ENCODE measurements at places on chromosomes 5 and 9.

- DNase-seq = peak; percentile 48
These were observed 224.6 kb downstream of the PLK2 start for GRCh38 chr5:58235299-58235698.

DNA sequence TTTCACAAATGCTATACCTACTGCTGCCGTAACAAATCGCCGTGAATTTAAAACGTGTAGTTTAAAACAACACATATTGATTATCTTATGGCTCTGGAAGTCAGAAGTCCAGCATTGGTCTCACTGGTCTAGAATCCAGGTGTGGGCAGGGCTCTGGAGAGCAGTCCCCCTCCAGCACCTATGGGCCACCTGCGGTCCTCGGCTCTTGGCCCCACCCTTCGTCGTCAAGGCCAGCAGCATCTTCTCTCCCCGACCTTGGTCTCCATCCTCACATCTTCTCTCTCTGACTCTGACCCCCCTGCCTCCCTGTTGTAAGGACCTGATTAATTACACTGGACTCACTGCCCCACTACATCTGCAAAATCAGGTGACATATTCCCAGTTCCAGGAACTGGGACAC lies 106.4 kb upstream of the COL5A1 start:
- no peak for DNase-seq

GRCh38 chr5:131305906-131306305 lies 42.1 kb downstream of the CDC42SE2 start:
- DNase-seq = no peak

- no peak for DNase-seq
These were observed 53.2 kb downstream of the FNBP1 start for GRCh38 chr9:129989740-129990139.

DNA sequence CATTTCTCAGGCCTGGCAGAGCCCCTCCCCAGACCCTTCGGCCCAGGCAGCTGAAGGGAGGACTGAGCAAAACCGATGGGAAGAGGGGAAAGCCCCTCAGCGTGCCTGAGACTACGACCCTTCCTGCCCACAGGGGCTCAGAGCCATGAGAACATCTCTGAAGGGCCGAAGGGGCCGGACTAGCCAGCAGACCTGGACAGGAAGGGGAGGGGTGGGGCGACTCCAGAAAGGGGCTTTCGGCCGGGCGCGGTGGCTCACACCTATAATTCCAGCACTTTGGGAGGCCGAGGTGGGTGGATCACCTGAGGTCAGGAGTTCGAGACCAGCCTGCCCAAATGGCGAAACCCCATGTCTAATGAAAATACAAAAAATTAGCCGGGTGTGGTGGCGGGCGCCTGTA lies 85.8 kb upstream of the PHYKPL start:
- DNase-seq = no peak

- DNase-seq = no peak
These were observed 851.4 kb downstream of the MAT2B start for GRCh38 chr5:164356790-164357189.

DNA sequence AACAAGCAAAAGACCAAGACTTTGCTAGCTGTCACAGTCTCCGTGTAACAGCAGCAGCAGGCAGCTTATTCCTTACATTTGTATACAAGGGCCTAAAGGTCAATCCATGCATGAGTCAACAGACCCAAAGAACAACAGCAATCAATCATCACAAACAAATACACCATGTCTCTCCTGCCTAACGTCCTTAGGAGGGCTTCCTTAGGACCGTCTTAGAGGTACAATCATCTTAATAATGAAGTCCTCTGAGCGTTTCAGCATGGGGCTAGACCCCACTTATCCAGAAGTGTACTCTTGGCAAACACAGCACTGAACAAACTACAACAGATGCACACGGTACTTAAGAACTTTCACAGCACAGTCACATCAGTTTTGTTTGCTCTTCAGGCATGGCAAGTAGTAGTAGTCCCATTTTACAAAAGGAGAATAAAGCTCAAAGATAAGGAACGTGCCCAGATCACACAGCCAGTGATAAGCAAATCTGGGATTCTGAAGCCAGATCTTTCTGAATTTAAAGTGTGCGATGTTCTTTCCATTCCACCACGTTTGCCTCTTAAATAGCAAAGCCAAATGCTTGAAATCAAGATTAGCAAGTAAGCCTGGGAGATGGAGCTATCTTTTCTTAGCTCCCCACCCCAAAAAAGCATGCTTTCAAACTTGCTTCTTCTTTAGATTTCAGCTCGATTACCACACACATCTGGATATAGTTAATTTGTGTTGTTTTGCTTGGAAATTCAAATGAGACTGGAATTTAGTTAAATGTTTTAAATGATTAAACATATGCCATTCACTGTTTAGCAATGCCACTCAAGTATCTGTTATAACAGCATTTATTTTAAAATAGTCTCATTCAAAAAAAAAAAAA lies 24.2 kb downstream of the PSMB7 start:
- DNase-seq = no peak

GRCh38 chr5:56078278-56079156 lies 83.8 kb upstream of the IL6ST start:
- DNase-seq = peak; percentile 89

GRCh38 chr5:175674731-175675346 lies 17.0 kb downstream of the HRH2 start:
- DNase-seq = no peak

GRCh38 chr5:42982107-42982622 lies 58.0 kb downstream of the ANXA2R start:
- no peak for DNase-seq

DNA sequence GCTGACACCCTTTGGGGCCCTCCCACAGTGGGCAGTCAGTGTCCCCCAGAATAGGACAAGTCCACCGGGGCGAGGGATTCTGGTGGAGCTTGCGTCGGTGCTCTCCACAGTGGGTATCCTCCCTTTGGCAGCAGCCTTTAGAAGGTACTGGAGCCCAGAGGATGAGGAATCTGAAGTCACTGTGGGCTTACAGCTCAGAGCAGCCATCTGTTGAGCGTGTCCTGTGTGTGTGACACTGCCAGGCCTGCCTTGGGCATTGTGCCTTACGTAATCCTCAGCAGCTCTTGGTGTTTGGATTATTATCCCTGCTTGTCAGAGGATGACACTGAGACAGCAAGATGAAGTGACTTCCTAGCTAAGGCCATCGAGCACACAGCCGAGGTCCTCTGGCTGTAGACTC lies 12.6 kb downstream of the URM1 start:
- no peak for DNase-seq

- no peak for DNase-seq
These were observed 114.8 kb downstream of the GNAQ start for GRCh38 chr9:77916820-77917219.

DNA sequence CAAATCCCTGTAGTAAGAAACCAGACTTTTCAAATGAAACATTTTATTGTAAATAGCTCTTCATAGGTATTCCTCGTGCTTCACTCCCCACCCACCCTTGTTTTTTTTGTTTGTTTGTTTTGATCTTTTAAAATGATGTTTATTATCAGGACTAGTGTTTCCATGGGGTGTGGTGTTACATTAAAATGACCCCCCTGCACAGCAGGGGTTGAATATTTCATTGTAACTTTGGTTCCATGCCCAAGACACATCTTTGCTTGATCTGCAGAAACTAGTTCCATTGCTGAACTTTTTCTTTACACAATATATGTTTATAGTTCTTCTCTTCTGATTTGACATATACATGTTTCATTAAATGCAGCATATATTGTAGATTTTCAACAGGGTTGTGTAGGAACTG lies 81.3 kb upstream of the DPYSL3 start:
- no peak for DNase-seq

- no peak for DNase-seq
These were observed 974 bp upstream of the SLC12A2 start for GRCh38 chr5:128082551-128083032.

DNA sequence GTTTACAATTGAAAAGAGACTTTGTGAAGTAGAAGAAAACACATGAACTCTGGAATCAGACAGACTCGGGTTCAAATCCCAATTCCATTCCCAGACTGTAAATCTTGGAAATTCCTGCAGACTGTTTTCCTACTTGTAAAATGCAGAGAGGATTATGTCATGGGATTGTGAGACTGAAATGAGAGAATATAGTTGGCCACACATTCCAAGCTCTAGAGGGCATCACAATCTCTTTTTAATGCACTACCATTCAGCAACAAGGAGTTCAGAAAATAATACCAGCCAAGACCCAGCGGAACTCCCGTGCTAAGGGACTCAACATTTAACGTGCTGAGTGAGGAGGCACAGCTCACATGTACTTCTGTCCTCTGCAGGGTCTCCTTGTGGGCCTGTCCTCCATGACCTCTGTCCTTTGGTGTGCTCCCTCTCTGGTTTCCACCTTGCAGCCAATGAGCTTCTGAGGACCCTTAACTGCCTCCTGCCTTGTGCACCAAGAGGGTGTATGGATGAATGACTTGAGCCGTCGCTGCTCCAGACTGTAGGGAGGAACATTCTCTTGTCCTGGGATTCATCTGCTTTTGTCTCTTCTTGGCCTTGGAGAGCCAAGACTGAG lies 263.5 kb downstream of the NTRK2 start:
- no peak for DNase-seq

DNA sequence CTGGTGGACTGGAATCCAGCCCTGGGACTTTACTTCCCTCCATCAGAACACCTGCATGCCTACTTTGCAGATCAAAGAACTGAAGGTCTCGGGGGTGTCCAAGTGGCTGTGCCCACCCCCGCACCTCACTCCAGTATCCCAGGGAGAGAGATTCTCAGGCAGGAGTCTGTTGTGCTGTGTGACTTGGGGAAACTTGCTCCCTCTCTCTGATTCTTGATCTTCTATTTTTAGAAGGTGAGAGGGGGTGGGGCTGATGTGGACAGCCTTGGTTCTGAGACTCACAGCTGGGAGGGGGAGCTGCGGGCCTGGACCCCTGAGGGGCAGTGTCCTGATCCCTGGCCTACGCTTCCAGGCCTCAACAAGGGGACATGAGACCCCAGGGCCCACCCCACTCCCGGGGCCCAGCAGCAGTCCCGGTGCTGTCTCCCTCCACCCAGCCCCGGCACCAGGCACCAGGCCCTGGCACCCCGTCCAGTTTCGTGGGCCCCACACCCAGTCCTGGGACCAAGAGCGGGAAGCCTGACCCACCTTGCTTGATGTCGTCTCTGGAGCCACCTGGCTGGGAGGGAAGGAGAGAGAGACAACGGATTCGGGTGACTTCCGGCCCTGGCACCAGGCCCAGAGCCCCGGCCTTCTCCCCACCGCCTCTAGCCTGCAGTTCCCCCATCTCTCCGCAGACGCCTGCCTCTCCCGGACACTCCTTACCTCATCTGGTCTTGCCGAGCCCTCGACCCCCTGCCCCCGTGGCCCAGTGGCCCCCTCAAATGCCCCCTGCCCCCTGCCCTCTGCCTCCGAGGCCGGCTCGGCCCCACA lies 74.0 kb upstream of the SPTLC1 start:
- DNase-seq = no peak

GRCh38 chr9:100426530-100427365 lies at the start of gene MSANTD3:
Gene MSANTD3, plus strand, starts transcription at chr9:100427143. Its CDS starts 14,796 bp downstream, at chr9:100441939.
- peak; percentile 21 for DNase-seq

- no peak for DNase-seq
These were observed 133.4 kb downstream of the PALM2AKAP2 start for GRCh38 chr9:109913461-109913810.

- no peak for DNase-seq
These were observed 652.3 kb downstream of the BNC2 start for GRCh38 chr9:16217943-16218701.

GRCh38 chr5:148836272-148837250 lies 10.2 kb downstream of the ADRB2 start:
- no peak for DNase-seq

GRCh38 chr5:133309166-133309795 lies 257.5 kb downstream of the HSPA4 start:
- no peak for DNase-seq

- no peak for DNase-seq
These were observed 346.1 kb downstream of the DIRAS2 start for GRCh38 chr9:90296539-90296938.

DNA sequence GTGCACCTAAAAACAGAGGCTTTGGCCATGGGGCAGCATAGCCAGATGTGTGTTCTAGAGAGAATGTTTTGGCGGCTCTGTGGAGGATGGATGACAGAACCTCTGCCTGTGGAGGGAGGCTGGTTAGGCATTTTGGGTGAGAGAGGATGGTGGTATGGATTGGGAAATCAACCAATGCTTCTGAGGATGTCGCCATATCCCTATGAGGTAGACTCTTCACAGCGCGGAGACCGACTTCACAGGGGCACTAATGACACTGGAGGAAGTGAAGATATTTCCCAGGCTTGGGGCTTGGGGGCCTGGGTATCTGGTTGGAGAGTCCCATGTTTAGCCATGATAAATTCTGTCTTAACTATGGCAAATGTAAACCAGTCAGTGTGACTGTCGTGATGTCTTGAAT lies 140.6 kb upstream of the KLF4 start:
- no peak for DNase-seq

DNA sequence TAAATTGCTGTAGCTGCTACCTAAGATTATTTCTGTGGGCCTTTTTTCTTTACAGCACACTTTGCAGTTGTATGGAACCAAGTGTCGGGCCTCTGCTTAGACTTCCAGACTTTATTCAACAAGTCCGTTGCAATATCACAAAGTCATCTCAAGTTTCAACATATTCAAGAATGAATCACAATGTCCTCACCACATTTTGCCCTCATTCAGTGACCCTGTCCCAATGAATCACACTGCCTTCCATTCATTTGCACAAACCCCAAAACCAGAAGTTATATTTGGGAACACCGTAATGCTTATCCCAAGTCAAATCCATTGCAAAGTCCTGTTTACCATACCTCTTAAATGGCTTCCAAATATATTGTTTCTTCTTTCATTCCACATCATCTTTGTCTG lies 439.6 kb downstream of the CSNK1G3 start:
- DNase-seq = no peak

DNA sequence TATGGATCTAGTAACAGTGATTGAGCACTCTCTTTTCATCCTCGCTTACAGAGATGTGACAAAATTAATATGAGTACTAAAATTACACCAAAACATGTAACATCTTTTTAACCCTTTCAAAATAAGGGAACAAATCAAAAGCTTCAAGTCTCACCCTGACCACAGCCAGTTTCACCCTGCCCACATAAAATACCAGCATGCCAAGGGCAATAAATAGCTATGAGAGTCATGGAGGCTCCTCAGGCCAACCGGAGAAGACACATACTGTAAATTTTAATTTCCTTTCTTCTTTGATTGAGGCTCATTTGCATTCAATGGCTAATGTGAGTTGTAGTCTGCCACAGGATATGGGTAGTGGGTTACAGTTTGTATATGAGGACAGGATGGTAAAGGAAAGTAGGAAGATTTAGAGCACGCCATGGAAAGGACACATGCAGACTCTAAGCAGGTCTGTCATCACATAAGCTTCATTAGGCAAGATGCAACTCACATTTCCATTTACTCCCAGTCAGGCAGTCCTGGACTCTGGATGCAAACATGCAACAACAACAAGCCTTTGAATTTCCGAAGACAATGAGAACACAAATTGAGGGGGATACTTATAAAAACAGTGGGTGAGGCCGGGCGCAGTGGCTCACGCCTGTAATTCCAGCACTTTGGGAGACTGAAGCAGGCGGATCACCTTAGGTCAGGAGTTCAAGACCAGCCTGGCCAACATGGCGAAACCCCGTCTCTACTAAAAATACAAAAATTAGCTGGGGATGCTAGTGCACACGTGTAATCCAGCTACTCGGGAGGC lies 11.3 kb downstream of the IL4 start:
- no peak for DNase-seq

All from lower leg skin (tissue), 4 donors.